ENCODE measurements at places on chromosomes 1 and 21.
A peak's percentile ranks its signal among the peaks of the same experiment; 100 is the strongest.

DNA sequence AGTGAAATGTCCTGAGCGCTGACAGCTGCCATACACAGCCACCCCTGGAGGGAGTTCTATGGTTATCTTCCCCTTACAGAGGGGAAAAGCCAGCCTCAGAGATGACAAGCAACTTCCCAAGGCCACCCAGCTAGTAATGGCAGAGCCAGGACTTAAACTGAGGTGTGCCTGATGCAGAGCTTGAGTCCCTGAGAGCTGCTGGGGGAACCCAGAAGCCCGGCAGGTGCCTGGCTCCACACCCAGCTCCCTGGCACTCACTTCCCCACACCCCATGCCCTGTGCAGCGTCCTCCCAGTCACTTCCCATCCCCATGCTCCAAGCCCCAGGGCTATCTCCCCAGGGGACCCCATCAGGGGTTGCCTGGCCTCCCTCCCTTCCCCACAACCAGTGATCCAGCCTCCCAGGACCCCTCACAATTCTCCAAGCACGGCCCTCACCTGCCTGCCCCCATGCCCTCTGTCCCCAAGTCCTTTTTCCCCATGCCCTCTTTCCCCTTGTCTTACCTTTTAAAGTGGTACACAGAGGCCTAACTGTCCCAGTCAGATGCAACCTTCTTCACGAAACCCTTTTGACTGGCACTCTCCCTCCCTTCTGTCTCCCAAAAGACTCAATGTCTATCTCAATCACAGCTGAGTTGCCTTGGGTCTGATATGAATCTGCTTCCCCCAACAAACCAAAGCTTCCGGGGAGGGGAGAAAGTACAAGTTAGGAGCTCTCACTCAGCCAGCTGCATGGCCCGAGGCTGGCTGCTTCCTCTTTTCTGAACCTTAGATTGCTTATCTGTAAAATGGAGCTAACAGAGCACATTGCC, 39.8 kb upstream of the LRP8 start:
- DNase-seq: peak; percentile 50

DNA sequence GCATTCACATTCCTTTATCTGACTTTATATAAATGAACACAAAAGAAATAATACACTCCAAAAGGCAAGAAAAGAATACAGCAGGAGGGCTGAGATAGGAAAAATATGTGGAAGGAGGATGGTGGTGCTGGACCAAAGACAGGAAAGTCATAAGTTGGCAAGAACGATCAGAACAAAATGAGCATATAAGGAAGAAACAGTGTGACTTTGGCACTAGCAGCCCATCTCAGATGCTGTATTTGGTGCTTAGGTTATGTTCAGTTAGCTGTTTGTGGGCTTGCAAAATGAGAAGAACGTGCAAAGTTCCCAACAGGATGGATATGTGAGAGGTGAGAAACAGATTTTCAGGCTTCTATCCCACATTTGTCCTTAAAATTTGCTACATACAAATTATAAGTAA, 719.8 kb upstream of the ADGRL4 start:
- DNase-seq: no peak

DNA sequence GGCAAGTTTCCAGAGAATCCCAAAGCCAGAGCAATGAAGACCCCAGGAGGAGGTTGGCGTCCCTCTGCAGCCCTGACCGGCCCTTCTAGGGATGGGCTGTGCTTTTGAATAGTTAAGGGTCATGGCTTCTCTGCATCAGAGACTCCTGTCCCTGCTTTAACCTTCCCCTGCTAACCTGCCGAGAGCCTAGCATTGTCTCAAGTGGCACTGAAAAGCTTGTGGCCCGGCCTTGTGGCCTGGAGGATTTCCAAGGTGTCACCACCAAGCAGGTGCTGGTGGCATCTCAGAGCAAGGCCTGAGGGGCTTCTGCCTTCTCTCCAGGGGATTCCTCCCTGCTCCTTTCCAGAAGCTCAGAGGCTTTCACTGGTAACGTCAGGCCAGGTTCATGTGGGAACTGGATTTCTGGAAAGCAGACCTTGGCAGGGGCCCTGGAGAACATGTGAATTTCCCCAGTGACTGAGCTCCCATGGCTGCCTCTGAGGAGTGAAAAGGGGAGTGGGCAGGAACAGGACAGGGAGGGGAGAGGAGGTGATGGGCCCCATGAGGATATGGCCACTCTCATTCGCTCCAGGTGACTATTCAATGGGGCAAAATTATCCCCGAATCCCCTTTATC, 409.9 kb downstream of the PTPRU start:
- no peak for DNase-seq

- DNase-seq: no peak
Observed at GRCh38 chr1:155651861-155652661, 36.5 kb downstream of the YY1AP1 start.

GRCh38 chr1:25117233-25117823, 115.0 kb downstream of the SYF2 start:
- DNase-seq: no peak

GRCh38 chr1:113219377-113219776, 146.4 kb downstream of the LRIG2 start:
- DNase-seq: no peak

DNA sequence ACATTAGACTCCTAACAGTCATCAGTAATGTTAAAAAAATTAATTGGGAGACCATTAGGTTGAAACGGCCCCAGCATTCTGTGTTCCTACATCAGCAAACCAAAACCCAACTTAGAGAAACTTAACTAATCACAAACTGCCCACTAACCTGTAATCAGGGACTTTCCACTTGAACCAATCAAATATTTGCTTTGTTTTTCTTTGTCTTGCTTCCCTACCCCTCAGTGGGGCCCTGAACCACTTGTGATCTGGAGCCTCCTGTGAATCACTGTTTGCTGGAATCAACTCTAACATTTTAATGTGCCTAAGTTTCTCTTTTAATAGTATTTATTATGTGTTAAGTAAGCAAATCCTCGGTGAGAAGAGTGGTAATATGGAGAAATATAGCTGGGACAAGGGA, 64.0 kb downstream of the ABCA4 start:
- no peak for DNase-seq

GRCh38 chr1:43614211-43614610, 35.7 kb upstream of the KDM4A start:
- DNase-seq: no peak

- peak; percentile 96 for DNase-seq
Observed at GRCh38 chr1:222617367-222617951, 438 bp upstream of the MIA3 start.

DNA sequence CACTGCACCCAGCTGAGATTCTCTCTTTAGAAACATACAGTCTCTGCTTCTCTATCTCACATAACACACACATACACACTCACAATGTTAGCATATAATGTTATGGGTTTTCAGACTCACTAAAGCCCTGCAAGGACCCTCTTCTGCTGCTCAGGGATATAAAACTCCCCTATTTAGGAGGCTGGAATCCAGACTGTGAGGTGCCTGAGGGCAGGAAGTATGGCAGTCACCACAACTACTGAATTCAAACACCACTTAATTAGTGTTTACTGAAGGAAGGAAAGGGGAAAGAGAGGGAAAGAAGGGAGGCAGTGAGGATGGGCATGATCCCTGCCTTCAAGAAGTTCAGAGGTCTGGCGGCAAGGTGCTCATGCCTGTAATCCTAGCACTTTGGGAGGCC, 7.8 kb upstream of the CDK18 start:
- DNase-seq: no peak

DNA sequence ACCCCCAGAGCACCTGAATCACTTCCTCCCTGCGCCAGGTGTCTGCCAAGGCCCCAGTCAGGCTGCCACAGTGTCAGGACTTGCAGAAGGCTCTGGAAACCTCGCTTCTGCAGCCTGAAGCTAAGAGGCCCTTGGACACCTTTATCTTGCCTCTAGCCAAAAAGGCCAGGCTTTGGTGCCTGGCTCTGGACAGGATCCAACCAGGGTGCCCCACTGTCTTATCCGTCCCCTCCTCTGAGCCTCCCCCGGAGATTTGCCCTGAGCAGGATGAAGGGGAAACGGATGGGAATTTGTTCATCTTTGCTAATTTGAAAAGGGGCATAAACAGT, 12.8 kb upstream of the CLSTN1 start:
- no peak for DNase-seq

DNA sequence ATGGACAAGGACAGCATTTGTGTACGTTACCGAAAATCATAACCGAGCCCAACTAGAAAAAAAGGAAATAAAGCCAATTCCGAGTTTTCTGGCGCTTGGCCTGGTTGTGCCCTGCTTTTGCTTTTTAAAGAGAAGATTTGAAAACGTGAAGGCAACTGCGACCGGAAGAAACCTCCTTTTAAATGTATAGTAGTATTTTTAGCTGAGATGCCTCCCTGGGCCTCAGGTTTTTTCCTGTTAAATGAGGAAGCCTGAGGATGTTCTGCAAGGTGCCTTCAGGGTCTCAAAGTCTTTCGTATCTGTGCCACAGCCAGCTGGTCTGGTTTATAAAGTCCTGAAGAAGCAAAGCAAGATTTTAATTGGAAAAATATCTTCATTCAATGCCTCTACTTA, 371 bp upstream of the ODF2L start:
- no peak for DNase-seq

DNA sequence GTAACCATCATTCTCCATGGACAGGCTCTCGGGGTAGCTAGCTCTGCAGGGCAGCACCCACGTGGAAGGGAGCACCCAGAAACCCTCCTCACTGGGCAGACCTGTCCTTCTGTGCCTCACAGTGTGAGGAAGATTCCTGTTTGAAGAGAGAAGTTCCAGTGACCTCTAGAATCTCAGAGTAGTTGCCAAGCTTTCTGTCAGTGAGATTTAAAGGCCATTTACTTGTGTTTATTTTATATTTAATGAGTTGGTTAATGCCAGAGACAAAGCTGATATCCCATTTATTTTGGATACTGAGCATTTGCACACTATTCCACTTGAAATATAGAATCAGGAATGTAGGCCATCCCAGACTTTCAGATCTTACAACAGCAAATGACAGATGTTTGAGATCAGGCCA, 28.7 kb downstream of the MTARC1 start:
- DNase-seq: no peak

- DNase-seq: no peak
Observed at GRCh38 chr1:77040826-77041225, 173.5 kb downstream of the ST6GALNAC5 start.

GRCh38 chr1:61708953-61709907, 15.7 kb downstream of the TM2D1 start:
- DNase-seq: no peak

DNA sequence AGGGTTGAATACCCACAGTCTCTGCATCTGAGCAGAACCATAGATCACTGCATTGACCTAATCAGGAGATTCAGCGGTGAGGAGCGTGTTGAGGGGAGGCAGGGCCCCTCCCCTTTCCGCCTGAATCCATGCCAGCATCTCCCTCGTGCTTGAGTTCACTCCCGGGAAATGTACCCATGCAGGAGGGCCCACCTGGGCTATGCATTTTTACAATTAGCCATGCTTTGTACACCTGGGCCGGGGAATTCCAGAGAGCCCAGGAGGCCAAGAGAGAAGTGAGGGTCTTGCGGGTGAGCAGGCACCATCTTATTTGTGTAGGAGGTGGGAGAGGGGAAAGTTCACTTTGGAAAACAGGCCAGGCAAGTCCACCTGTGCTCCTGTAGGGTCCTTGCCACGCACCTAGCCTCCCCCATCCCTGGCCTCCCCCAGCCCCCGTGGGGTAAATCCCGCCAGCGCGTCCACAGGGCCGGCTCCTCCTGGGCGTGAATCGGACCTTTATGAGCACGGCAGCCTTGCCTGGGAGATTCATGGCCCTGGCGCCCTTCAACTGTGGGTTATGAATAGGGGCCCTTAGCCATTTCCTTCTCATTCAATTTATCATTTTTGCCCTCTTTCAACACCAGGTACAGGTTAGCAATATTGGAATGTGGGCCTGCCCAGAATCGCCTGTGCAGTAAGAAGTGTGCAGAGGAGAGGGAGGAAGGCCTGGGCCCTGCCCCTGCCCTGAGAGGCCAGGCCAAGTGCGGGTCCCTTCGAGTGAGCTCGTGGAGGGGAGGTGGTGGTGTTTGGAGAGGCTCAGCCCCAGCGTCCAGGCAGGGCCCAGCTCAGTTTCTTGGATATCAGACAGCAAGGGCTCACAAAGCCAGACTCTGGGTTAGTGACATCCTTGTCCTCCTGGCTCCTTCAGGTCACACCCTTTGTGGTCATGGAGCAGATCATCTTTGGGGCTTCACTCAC, 84.4 kb upstream of the ACTRT2 start:
- no peak for DNase-seq

DNA sequence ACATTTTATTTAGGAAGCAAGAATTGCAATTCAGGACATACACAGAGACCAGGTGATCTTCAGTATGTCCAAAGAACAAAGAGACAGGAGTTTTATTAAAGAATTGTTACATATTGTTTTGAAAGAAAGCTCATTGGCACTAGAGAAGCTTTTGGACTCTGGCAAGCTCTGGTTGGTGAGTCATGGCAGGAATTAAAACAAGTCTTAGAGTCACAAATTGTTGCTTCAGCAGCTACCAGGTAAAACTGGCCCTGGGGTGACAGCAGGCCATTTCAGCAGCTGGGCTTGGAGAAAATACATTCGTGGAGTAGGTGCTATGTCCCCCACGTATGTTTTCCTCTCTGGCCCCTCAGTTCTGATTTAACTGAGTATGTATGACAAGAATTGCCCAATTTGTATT, 58.8 kb downstream of the MAP3K21 start:
- no peak for DNase-seq

All from CD4-positive, alpha-beta T cell treated with Interleukin-21 for 1 hour (primary cell).